ENCODE measurements at places on chromosomes 11 and 22.
A peak's percentile ranks its signal among the peaks of the same experiment; 100 is the strongest.

- no peak for DNase-seq
Observed at GRCh38 chr22:43722444-43722843, 89.7 kb downstream of the EFCAB6 start.

GRCh38 chr11:86218125-86219084 lies 26.1 kb upstream of the EED start:
- DNase-seq: peak; percentile 52

DNA sequence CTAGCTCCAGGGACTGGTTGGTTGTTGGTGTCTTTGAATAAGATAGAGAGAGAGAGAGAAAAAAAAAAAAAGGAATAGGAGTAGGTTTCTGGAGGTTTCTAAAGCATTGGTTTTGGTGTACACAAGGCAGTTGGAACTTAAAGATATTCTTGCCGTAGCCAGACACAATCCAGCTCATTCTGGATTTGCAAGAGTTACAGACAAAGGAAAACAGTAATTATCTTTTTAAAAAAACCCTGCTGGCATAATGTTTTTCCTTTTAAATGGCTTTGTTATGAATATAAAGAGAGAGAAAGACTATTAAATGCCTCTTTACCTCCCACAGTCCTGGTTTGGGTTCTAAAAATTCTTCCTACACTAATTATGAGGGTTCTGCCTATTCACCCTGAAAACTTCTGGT lies 120.4 kb upstream of the RAG2 start:
- DNase-seq: no peak

DNA sequence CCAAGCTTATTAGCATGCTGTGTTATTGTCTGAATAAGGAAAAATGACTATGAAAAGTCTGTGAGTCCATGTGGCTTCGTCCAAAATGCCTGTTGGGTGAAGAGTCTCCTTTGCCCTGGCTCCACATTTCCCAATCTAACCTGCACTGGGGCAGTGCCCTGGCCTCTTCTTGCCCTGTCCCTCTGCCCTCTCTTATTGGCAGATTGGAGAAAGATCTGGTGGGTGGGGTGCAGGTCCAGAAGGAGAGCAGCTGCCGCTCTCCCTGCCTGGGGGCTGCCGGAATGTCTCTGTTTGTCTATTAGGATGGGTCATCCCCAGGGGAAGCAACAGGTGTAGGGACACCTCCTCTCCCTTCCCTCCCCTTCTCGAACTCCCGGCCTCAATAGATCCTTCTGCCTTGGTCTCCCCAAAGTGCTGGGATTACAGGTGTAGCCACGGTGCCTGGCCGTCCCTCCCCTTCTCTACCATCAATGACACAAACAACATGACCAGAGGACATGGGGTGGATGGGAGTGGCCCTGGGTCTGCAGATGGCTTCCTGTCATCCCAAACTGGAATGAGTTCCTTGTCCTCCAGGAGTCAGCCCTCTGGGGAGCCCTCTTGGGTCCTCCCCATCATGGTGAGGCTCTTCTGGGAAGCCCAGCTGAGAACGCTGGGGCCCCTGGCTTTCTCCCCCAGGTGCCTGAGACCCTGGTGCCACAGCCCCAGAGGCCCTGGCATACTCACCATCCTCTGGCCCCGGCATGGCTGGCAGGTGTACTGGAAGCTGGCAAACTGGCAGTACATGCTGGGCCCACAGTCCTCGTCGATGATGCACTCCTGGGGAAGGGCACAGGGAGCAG lies 40.5 kb downstream of the DKK3 start:
- no peak for DNase-seq

- DNase-seq: no peak
Observed at GRCh38 chr22:38497869-38498268, 8.2 kb downstream of the DDX17 start.
